GM23338 (cell line): ENCODE measurements at places on chromosomes 7 and 10.

- peak; percentile 60 for DNase-seq
These were observed 1.8 kb upstream of the VAX1 start for GRCh38 chr10:117139581-117140524.

DNA sequence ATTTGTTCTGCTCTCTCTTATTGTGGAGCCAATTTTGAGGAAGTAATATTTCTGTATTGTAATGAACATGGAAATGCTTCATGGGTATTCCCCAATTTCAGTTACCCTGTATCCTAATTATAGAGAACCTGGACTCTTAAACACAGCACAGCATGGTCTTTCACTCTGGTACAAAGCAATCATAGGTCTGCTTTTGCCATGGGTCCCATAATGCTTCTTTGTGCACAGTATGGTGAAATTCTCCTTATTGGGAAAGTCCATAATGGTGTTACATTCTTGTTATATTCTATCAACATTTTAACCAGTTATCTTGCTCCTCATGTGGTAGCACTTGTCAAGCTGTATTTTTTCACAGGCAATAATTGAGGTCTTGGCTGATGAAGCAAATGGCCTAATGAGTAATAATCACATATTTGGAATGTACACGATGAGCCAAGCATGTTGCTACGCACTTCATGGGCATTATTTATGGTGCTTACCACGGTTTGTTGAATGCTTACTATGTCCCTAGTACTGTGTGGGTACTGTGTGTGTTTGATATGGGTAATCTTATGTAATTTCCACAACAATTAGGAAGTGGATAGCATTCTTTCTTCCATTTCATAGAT, 42.9 kb downstream of the PRKG1 start:
- no peak for DNase-seq

- DNase-seq = no peak
These were observed 485.6 kb downstream of the INHBA start for GRCh38 chr7:41217306-41217705.

- no peak for DNase-seq
These were observed 29.6 kb downstream of the FZD1 start for GRCh38 chr7:91293840-91294239.
